Hypothalamus (tissue), 51 donors: ENCODE measurements at places on chromosomes 1 and 21.

- no peak for DNase-seq
Observed at GRCh38 chr1:156305215-156305614, 6.1 kb upstream of the VHLL start.

DNA sequence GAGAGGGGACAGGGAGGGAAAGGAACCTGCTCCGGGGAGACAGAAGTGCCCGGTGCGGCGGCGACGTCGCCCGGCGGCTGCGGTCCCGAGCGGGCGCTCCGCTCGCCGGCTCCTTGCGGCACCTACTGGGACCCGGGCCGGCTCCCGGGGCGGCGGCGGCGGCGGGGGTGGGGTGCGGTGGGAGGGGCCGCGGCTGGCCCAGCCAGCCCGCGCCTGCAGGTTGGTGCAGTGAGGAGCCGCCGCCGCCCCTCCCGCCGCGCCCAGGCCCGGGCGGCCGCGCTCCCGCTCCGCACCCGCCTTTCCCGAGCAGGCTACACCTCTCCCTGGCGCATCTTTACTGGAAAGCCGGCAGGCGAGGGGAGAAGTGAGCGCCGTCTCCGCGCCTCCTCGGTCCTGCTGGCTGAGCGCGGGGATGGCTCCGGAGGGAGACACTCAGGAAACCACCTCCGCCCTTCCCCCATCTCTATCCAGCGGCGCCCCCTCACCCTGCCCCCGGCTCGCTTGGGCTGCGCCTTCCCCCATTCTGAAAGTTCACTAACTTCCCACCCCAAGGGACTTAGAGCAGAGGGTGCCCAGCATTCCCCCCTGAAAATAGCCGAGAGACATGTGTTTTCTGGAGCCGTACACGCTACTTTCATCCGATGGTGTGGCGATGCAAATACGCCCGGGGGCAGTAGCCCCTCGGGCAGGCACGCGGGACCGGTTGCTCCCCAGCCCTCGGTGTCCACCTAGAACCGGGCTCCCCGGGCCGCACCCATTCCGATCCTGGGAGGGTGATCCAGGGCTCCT is at the start of gene PLD5:
TSS of gene PLD5 (minus strand) at position 127 of the 789 bp plus-strand sequence.
- peak; percentile 16 for DNase-seq

DNA sequence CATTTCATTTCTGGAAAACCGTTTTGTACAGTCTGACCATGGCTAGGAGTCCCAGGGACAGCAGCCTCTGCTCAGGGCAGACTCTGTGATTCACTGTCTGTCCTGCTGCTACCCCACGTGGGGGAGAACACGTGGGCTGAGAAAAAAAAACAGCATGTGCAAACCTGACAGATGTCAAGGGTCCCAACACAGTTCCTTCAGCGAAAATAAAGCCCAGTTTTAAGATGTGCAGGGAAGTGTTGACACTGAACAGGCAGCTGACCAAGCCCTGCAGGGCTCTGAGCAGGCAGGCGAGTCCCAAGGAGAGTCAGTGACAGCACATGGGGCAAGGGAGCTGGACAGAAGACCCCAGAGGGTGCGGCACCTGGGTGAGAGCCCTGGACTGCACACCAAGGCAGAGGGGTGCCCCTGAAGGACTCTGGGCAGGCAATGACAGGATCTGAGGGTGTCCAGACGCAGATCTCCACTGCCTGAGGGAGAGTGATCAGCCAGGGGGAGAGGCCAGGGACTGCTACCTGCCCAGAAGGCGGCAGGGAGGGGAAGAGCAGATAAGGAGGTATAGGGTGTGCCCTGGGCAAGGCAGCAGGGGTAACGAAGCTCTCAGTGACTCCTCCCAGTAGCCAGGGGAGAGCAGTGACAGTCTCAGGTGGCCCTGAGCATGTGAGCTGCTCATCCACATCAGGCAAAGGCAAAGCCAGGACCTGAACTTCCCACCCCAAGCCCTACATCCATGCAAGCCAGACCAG is 5.1 kb upstream of the SPATC1L start:
- no peak for DNase-seq

GRCh38 chr1:99756598-99756997 is 9.8 kb downstream of the FRRS1 start:
- no peak for DNase-seq

DNA sequence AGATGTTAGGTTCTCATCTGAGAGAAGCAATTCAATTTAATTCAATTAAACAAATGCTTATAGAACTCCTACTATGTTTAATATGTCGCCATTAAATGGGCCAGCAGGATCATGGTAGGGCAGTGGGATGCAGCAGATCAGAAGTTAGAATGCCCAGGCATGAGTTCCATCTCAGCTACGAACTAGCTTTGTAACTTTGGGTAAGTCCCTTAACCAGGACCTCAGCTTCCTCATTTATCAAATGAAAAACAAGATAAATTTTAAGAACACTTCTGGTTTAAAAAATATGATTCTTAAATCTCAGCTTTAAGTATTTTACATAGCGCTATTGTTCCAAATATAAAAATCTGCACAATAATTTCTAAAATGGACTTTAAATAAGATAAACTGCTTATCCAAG is 67.5 kb upstream of the GFI1 start:
- DNase-seq: no peak
